Stimulated activated CD4-positive, alpha-beta T cell treated with anti-CD3 and anti-CD28 coated beads, Interleukin-15, amount 100 ng/mL, for 24 hours (primary cell): ENCODE measurements at places on chromosomes 16 and 17.

GRCh38 chr17:7281074-7281952 lies at the start of gene SLC2A4:
Gene SLC2A4 (plus strand): TSS chr17:7281718. CDS start chr17:7281935, 217 bp downstream.
- DNase-seq, result peak; percentile 97

GRCh38 chr17:74172700-74173099 lies 30.8 kb upstream of the RPL38 start:
- DNase-seq, result no peak

DNA sequence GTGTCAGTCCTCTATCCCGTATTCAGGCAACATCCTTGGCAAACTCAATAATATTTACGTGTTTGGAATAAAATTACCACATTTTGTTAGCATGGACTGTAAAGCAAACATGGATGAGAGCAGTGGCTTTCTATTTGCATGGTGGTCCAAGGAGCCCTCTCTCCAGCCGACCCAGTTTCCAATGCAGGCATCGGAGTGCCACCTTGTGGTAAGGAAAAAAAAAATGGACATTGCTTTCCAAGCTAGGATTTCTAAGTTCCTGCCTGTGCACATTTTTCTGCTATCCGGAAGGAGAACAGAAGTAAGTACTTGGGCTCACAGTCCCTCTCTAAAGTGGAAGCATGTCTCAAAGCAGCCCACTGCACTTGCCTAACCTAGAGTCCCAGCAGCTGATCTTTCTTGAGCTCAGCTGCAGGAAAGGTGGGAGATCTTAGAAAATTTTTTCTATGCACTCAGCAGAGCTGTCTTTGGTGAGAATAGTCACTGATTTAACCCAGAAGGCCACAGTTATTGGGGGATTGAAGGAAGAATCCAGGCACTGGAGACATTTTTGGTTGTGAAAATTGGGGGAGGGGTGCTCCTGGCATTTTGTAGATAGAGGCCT lies 46.0 kb upstream of the ERCC4 start:
- DNase-seq, result no peak

GRCh38 chr16:48435906-48436305 lies 50.7 kb upstream of the SIAH1 start:
- DNase-seq, result no peak

GRCh38 chr16:228852-229730 lies at the start of gene LUC7L:
Gene LUC7L (minus strand): TSS chr16:229449. CDS start chr16:229339, 110 bp downstream.
- DNase-seq, result peak; percentile 92
